ENCODE measurements at places on chromosomes 7 and 10.

DNA sequence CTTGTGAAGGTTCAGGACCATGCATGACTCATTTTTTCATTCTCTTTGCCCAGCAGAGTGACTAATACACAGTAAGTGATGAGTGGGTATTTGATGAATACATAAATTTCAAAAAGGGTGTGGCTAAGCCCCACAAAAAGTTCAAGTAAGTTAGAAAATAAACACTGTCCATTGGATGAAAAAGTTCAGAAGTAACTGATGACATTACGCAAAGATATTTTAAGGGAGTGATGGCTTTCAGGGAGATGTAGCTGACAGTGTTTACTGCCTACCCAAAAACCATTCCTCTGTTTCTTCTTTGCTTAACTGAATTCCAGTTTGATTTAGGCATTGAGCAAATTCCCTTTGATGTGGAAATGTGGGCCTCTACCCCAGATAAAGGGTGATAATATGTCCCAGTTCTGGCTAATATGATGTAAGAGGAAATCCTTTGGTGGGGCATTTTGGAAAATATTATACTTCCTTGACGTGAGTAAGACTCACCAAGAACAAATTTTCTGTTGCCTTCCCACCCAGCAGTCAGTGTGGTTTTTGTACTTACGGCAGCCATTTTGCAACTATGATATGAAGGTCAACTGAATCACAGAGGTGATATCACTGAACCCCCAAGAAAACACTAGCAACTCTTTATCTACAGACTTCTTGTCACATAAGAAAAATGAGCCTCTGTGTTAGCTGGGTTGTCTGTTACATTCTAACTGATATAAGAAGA lies 29.0 kb upstream of the EBLN1 start:
- peak; percentile 69 for DNase-seq

- DNase-seq, result no peak
Measured at GRCh38 chr10:62054408-62054807, 152.9 kb downstream of the ARID5B start.

DNA sequence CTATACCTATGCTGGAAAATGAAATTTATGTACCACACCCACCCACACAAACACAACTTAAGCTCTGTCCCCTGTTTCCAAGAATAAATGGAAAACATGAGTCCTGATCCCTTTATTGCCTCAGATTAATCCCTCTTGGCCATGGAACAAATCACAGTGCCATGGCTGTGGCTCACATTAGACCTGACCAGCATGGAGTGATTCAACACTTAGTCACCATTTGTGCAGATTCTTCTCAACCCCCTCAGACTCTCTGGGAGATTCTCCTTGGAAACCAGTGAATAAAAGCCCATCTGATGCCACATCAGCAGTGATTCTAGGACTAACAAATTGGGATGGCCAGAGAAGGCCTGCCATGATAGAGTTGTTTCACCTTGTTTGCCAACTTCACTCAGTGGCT lies 204.4 kb upstream of the TMEM72 start:
- peak; percentile 99 for DNase-seq

DNA sequence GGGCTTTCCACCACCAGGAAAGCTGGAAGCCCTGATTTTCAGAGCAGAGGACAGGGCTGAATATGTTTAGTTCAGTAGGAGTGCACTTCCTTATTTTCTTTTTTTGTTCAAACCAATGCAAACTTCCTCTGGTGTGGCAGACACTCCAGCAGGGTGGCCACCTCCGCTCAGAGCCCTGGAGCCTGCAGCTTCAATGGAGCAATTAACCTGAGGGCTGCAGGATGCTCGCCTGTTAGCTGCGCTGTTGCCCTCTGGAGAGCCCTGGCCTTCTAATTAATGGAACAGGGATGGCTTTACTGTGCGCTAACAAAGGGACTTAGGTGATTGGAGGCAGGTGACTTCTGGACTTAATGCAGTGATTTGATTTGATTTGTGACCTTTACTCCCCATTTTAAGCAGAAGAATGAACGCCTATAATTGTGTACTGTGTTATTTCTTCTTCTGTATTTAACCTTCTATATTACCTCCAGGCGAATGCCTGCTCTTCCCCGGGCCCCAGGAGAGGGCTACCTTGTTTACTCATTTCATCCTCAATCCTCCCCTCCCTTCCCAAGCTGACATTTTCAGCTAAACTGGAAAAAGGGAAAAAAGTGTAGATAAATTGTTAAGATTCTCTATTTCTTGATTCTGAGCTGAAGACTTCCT lies 123.0 kb upstream of the CTBP2 start:
- DNase-seq, result no peak

GRCh38 chr7:141227454-141227853 lies 153.6 kb downstream of the TMEM178B start:
- no peak for DNase-seq
